ENCODE measurements at places on chromosomes 3 and 15. TPM values are rescaled to one million over a fixed set of nuclear protein-coding genes. Genes with fewer than 3 reads are reported as not detected.
A peak's percentile ranks its signal among the peaks of the same experiment; 100 is the strongest.

The LDHAL6B gene
- total RNA-seq: not detected

The SKOR1 gene
- total RNA-seq: 0.10 TPM

The LTF gene
- 1.6 TPM for total RNA-seq

The UBA7 gene
- 88.3 TPM for total RNA-seq

GRCh38 chr3:68706096-68706495 lies 226.3 kb downstream of the TAFA4 start:
- no peak overlapping the region for H3K4me3 ChIP-seq
- H3K27me3 ChIP-seq: no peaks in the 10 kb centered on the region
- no peak for DNase-seq
- no peaks in the 10 kb centered on the region for H3K36me3 ChIP-seq

DNA sequence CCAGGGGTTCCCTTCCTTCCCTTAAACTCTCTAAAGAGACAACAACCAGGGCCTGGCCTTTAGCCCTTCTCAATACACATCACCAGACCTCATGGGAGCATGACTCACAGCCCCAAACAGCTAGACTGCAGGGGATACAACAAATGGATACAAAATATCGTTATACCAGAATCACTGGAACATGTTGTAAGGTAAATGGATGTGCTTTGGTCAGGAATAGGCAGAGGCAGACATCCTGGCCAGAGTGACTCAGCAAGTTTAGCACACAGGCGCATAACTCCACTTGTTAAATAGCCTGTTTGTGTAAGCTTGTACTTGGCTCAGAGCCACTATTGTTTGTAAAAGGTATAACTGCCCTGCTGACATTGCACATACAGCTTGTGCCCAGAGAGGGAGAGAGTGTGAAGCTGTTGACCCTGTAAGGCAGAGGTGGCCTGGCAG lies 18.3 kb downstream of the TMED3 start:
- no peaks in the 10 kb centered on the region for H3K4me1 ChIP-seq
- no peak for DNase-seq
- H3K4me3 ChIP-seq: no peak overlapping the region
- H3K36me3 ChIP-seq: no peaks in the 10 kb centered on the region

- peaks cover 9% of the 10 kb centered on the region for H3K4me1 ChIP-seq
- peak; percentile 55 for DNase-seq
- H3K27me3 ChIP-seq: peaks cover 30% of the 10 kb centered on the region
- H3K4me3 ChIP-seq: peak overlapping the region; percentile 28
- H3K36me3 ChIP-seq: no peaks in the 10 kb centered on the region
- H3K27ac ChIP-seq: no peak overlapping the region
Observed at GRCh38 chr3:184380185-184380626, 352 bp downstream of the CHRD start.

Data from colonic mucosa (tissue), 4 donors.